CD4-positive, alpha-beta T cell treated with Interleukin-4 for 1 hour (primary cell): ENCODE measurements at places on chromosomes 16 and 17.

GRCh38 chr17:80504686-80505413 is 28.4 kb upstream of the NPTX1 start:
- no peak for DNase-seq

DNA sequence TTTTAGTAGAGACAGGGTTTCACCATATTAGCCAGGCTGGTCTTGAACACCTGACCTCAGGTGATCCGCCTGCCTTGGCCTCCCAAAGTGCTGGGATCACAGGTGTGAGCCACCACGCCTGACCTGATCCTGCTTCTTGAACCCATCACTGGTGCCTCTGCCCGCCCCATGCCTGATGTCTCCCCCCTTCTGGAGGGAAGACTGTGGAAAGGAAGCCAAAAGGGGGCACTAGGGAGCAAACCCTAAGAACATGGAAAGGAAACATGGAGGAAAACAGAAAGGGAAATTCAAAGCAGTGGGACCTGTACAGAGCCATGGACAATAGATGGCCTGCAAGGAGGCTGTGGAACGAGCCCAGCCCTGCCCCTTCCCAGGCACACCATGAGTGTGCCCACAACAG is 31.1 kb upstream of the FASN start:
- DNase-seq: no peak

DNA sequence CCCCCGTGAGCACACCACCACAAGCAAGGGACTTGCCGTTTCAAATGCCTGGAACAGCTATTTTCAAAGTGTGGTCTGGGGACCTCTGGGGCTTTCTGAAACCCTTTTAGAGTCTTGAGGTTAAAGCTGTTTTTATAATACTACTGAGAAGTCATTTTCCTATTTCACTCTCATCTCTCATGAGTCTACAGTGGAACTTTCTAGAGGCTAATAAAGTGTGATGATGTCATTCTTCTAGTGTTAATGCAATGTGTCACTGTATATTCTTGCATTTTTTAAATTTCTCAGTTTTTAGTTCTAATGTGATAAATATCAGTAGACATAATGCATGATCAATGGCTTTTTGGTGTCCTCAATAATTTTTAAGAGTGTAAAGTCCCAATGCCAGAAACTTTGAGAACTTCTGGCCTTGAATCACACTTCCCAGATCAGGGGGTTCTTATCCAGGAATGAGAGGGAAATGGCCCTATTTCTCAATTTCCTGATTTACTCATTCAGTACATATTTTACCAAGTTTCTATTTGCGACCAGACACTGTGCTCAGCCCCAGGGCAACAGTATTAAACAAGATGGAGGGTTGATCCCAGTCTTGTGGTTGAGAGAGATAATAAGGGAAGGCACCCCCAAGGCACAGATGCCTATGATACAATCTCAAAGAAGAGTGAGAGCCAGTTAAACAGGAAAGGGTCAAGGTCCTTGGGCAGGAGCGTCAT is 444.0 kb downstream of the HS3ST3B1 start:
- no peak for DNase-seq

DNA sequence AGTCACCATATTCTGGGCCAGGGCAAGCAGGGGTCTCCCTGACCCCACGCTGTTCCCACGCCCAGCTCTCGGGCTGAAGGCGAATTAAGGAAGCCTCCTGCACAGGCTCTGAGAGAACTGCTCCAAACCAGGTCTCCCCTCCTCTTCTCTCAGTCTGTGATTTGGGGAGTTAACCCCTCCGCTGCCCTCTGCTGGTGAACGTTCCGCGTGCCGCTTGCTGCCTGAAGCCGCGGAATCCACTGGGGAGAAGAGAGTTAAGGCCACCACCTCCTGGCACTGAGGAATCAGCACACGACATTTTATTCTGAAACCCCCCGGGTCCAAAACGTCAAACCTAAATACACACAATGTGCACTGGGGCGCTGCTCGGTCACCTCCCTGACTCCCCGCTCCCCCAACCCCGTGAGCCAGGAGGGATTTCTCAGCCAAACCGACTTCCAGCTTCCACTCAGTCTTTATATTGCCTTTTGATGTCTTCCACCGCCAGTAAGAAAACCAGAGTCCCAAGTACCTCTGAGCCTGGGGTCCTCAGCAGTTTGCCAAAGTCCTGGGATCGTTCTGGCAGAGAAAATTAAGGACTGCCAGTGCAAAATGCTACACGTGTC is 54.4 kb upstream of the RCVRN start:
- DNase-seq: no peak

GRCh38 chr17:46115699-46116098 is 77.5 kb downstream of the KANSL1 start:
- no peak for DNase-seq

DNA sequence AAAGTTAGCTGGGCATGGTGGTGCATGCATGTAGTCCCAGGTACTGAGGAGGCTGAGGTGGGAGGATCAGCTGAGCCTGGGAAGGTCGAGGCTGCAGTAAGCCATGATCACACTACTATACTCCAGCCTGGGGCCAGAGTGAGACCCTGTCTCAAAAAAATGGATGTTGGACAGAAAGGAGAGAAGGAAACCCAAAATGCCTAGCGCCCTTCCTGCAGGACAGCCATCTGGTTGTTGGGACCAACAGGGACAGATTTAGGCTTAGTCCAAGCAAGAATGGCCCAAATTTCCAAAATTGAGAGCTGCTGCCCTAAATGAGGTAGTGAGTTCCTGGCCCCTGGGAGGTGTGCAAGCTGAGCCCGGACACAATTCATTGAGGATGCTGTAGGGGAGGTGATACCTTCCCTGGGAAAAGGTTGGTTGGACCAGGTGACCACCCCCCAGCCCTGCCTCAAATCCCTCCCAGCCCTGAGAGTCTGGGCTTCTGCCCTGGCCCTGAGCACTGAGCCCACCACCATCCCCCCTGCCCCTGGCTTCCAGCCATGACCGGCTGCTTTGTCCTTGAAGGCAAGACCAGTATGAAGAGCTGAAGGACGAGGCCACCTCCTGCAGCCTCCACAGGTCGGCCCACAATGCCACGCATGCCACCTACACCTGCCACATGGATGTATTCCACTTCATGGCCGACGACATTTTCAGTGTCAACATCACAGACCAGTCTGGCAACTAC is 35.1 kb downstream of the IL21R start:
- peak; percentile 2 for DNase-seq

DNA sequence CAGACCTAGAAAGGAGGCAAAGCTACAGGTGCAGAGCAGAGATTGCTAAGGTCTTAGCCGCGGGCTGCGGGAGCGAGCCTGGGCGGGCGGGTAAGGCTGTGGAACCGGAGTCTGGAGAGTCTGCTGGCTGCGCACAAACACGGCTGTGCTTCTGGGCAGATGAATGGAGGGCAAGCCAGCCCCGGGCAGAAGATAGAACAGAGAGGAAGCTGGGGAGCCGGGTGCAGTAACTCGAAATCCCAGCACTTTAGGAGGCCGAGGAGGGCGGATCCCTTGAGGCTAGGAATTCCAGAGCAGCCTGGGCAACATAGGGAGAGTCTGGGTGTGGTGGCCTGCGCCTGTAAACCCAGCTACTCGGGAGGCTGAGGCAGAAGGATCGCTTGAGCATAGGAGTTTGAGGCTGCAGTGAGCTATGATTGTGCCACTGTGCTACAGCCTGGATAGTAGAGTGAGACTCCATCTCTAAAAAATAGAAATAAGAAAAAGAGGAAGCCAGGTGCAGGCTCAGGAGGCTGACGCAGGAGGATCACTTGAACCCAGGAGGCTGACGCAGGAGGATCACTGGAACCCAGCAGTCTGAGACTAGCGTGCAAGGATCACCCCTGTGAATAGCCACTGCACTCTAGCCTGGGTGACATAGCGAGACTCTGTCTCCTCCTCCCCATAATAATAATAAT is 56.3 kb downstream of the PITPNC1 start:
- no peak for DNase-seq

GRCh38 chr16:74735162-74735452 is 34.4 kb upstream of the MLKL start:
- DNase-seq: no peak

GRCh38 chr17:49438436-49439278 is 24.0 kb upstream of the PHB1 start:
- DNase-seq: no peak

DNA sequence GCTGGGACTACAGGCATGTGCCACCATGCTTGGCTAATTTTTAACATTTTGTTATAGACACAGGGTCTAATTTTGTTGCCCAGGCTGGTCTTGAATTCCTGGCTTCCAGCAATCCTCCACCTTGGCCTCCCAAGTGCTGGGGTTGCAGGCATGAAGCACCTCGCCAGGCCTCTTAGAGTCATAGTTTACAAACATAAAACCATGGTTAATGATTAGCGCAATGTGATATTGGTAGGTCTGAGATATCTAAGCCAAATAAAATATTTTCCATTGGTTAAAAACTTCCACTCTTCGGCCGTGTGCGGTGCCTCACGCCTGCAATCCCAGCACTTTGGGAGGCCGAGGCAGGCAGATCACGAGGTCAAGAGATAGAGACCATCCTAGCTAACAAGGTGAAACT is 16.6 kb downstream of the TXNDC11 start:
- no peak for DNase-seq

GRCh38 chr16:57959121-57959520 is 11.8 kb downstream of the CNGB1 start:
- DNase-seq: no peak

DNA sequence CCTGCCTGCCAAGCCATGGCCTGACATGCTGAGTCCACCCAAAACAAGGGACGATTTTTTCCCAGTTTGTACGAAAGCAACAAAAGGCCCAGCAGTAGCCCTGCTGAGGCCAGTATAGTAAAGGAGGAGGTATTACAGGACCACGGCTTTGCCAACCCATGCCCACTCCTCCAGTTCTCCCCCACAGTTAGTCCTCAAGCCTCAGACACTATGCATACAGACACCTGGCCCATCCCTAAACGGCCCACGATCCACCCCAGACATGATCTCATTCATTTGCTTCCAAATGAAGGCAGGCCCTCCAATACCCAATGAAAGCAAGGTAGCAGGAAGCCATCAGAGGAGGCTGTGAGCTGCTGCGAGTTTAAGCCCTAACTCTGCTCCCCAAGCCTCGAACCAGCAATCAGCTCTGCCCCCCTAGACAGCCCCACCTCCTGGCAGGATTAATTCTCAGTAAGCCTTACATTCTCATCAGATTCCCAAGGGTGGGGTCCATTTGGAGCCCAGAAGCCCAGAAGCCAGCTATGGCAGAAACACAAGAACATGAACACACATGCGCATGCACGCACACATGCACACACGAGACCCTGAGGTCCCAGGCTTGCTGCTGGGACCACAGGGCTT is 4.9 kb downstream of the HDAC5 start:
- no peak for DNase-seq

- no peak for DNase-seq
These were observed 36.3 kb downstream of the DHRS7C start for GRCh38 chr17:9755083-9755482.

DNA sequence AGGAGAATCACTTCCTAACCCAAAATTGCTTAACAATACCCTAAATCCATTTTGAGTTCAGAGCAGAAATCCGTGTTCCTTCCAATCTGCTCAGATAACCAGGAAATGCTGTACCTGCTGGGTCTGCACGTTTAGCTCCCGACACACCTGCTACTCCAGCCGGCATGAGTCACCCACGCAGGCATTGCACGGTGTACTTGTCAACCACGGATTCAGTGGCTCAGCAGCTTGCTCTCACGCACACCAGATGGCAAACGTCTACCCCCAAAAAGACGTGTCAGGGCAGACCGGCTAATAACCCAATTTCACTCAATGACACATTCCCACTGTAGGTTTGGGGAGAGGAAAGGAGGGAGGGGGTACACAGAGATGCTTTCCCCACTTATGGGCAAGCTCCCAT is 468.1 kb downstream of the SOX9 start:
- DNase-seq: no peak

GRCh38 chr17:40139566-40140058 is 725 bp upstream of the CASC3 start:
- DNase-seq: no peak

DNA sequence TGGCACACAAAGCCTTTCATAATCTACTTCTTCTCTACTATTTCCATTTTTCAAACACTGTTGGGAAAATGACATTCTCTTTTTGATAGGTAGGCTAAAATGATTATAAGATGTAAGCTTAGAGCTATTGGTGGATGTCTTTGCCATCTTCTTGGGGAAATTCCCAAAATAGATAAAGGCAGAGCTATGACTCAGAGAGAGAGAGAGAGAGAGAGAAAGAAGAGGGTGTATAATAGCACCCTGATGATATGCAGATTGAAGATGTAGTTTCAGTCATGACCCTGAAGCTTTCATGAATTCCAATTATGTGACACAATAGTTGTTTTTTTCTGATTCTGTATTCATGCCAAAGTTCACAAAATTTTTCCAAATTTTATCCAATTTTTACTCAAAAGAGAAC is 529.1 kb downstream of the HS3ST4 start:
- no peak for DNase-seq

DNA sequence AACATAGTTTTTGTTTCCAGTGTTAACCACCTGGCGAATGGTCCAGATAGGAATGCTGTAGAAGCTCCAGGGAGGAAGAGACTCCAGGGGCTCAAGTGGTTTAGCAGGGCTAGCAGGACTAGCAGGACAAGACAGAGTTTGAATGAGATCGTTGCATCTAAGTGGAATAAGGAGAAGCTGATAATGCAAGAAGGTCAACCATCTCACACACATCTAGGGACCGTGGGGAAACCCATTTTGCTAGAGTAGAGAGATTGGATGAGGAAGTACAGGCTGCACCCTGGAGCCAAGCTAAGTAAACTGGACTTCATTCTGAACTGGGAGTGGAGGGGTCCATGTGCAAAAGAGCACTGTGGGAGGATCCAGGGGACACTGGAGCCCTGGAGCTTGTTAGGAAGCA is 86.1 kb upstream of the HSBP1 start:
- no peak for DNase-seq

DNA sequence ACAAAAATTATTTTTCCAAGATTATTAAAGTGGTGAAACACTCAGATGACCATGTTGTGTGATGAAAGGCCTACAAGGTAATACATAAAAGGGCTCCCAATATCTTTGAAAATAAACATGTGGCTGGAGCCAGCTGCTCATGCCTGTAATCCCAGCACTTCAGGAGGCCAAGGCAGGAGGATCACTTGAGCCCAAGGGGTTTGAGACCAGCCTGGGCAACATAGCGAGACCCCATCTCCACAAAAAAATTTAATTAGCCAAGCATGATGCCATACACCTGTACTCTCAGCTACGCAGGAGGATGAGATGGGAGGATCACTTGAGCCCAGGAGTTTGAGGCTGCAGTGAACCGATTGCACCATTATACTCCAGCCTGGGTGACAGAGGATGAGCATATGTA is 26.8 kb downstream of the SIAH1 start:
- no peak for DNase-seq

- peak; percentile 79 for DNase-seq
These were observed 4.7 kb upstream of the CHD3 start for GRCh38 chr17:7883781-7884386.
